ENCODE measurements at places on chromosomes 12 and 14.

DNA sequence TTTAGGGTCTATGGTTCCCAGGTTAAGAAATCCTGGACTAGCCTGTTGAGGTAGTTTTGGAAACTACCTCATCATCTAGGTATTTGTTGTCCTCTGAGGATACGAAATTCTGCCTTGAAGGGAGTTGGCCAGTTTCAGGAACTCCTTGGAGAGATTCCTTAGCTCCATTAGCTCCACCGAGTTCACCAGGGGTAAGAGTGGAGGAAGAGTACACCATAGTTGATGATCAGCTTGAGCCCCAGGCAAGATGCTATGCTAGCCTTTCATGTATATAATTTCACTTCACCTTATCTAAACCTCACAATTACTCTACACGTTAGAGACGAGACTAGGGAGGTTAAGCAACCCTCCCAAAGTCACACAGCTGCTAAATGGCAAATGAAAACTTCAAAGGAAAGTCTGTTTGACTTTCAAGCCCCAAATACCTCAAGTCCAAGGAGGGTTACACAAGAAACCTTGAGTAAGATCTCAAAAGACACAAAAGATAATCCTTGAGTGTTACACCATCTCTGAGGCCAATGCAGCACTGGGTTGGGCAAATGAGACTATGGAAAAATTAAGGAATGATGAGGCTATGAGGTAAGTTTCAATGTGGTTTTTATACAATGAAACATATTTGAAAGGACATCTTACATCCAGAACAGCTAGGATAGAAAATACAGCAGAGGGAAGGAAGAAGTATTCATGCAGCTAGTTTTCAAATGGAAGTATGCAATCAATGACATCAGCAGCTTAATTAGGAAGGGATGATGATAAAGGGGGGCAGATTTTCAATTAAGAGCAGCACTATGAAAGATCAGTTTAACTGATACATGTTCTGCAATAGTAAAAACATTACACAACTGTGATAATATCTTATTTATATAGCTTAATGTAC is 97.2 kb upstream of the KRAS start:
- DNase-seq: no peak

GRCh38 chr12:124150168-124150567 is 144.7 kb upstream of the RFLNA start:
- no peak for DNase-seq

- no peak for DNase-seq
Measured at GRCh38 chr12:57810450-57810849, 8.1 kb downstream of the AVIL start.

DNA sequence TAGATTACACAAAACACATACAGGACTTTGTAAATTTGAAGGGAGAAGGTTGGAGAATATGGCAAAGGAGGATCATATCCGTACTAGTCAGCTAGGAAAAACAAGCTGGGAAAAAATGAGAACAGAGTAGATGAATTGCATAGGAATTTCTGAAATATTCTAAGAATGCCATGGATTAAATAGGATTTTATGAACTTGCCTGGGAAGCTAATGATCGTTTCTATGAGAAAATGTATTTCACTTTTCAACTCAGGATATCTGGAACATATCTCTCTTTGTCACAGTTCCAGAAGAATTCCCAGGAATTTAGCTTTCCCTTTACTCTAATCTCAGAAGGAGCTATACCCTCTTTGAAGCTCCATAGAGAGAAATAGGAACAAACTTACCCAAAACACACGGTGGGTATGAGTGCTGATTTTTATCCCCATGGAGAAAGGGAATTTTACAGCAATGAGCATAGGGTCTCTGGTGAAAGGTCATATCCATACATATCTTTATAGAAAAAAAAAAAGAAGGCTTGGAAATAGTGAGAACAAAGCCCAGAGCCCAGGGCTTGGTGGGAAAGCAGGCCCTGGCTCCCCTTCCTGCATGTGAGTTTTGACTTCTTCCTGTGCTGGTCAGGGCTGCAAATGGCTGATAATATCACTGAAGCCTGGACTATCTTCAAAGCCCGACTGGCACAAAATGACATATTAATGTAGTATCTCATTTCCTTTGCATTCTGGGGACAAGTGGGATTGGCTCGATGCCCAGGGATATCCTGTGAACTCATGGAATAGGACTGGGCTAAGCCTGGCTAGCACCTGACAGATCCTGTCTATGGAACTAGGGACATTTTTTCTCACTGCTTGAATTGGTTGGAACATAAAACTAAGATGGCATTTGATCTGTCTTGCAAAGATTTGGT is 136.3 kb downstream of the AEBP2 start:
- DNase-seq: no peak

DNA sequence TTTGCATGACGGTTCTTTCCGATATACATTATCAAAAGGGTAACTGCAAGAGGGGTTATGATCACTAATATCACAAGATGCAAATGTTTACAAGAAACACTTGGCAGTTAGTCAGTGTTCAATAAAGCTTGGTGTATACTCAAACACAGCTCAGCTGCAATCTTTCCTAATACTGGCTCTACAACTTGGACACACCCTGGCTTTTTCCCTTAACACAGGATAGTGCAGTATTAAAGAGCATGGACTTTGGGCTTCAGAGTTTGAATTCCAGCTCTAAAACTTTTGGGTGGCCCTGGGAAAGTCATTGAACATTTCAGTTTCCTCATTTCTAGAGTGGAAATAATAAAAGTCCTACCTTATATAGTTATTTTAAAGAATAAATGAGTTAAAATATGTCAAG is 107.0 kb downstream of the HECTD4 start:
- no peak for DNase-seq

GRCh38 chr12:72077111-72077820 is 138.6 kb downstream of the TPH2 start:
- no peak for DNase-seq

GRCh38 chr12:98893126-98893674 is 248.1 kb downstream of the APAF1 start:
- DNase-seq: no peak

- DNase-seq: no peak
Measured at GRCh38 chr14:61221906-61222305, 59.2 kb downstream of the TMEM30B start.

- DNase-seq: no peak
Measured at GRCh38 chr14:22888662-22889061, 5.6 kb downstream of the REM2 start.

All from stimulated activated CD4-positive, alpha-beta T cell treated with anti-CD3 and anti-CD28 coated beads, Interleukin-1b, Interleukin-23, amount 100 ng/mL, for 1 hour (primary cell).